ENCODE measurements at places on chromosomes 2 and 18.

- no peak for DNase-seq
Measured at GRCh38 chr2:177211169-177211568, 1.4 kb upstream of the HNRNPA3 start.

- DNase-seq = no peak
Measured at GRCh38 chr2:147083664-147084063, 761.2 kb upstream of the ACVR2A start.

DNA sequence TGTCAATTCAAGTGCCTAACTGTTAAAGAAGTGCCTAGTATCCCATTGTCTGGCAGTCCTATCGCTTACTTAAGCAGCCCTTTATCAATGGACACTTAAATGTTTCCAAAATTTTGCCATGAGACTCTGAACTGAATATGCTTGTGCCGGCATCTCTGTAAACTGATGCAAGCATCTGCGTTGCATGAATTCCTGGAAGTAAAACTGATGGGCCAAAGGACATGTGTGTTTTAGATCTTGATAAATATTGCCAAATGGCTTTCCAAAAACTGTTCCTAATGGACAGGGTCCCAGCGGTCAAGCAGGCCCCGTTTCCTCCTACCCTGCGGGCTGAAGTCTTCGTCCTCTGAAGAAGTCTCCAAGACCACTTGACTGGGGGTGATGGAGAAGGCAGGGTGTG lies 121.3 kb upstream of the ZNF516 start:
- DNase-seq = no peak

- DNase-seq = no peak
Measured at GRCh38 chr2:9307535-9307934, 100.9 kb downstream of the ASAP2 start.

- DNase-seq = no peak
Measured at GRCh38 chr2:100812116-100812515, 7.8 kb upstream of the NPAS2 start.

- no peak for DNase-seq
Measured at GRCh38 chr18:30409120-30409519, 633.4 kb downstream of the DSC3 start.

- no peak for DNase-seq
Measured at GRCh38 chr2:240327566-240327965, 107.9 kb upstream of the GPC1 start.

GRCh38 chr2:3620834-3621233 lies 25.9 kb downstream of the COLEC11 start:
- no peak for DNase-seq

GRCh38 chr18:13477147-13477683 lies 249.1 kb downstream of the FAM210A start:
- DNase-seq = no peak

- DNase-seq = no peak
Measured at GRCh38 chr2:74425523-74425922, 4.0 kb downstream of the WDR54 start.

- DNase-seq = no peak
Measured at GRCh38 chr2:223952280-223952968, 4.8 kb upstream of the MRPL44 start.

DNA sequence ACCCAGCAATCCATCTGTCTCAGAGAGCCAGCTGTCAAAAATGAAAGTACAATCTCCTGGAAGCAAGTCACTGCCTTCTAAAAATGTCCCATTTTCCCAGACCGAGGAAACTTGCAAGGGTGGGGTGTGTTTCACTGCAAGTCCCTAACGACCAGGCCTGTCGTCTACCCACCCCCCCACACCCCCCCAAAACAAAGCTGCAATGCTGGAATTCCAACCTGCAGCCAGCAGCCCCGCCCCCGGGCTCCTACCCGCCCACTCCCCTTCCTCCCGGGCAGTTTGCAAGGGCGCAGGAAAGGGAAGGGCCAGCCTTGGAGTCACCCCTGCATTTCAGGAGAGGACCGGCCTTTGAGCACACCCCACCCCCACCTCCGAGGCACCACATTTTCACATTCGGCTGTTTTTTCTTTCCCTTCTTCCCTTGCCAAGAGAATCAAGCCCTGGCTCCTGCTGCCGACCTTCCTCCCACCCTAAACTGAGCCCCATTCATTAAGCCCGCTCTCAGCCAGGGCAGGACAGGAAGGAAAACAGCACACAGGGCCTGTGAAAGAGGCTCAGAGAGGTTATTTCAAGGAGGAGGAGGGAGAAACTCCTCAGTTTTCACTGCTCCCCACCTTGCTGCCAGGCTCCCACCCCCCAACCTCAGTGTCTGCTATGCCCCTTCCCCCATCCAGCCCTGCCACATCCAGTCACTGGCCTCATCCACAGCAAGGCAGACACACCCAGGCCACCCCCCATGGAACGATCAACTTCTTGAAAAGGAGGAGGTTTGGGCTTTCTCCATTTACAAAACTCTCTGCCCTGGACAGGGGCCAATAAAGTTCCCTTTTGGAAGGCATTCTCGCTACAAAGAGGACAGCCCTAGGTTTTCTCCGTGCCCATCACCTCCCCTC lies 11.3 kb downstream of the SMAD7 start:
- DNase-seq = no peak

- DNase-seq = no peak
Measured at GRCh38 chr2:77920838-77921366, 398.7 kb upstream of the LRRTM4 start.
